ENCODE measurements at places on chromosomes 12 and 14.

DNA sequence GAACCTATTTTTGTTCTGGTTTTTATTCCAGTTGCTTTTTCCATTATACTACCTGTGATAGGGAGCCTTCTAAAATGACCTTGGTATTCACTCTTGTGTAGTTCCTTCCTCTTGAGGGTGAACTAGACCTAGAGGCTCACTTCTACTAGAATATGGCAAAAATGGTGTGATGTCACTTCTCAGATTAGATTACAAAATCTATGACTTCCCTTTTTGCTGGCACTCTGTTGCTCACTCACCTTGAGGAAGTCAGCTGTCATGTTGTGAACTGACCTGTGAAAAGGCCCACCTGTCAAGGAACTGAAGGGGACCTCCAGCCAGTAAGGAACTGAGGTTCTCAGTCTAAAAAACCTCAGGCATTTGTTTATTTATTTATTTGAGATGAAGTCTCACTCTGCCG lies 5.7 kb downstream of the MIPOL1 start:
- DNase-seq: no peak

DNA sequence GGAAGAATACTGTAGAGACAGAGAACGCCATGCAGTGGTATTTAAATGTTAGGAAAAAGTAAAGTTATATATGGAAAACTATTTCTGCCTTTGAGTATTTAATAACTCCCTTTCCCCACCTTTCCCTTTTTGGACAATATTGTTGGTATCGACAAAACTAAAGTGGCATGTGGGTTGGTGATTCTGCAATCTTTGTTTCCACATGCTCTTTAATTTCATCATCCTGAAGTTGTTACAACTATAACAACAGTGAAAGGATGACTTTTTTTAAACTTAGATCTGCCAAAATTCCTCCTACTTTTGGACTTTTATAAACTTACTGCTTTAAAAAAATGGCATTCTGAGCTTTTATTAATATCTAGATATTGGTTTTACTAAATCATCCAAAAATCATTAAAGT lies 25.3 kb downstream of the TTC8 start:
- no peak for DNase-seq

GRCh38 chr12:55906056-55906455 lies 21.6 kb downstream of the PYM1 start:
- no peak for DNase-seq

DNA sequence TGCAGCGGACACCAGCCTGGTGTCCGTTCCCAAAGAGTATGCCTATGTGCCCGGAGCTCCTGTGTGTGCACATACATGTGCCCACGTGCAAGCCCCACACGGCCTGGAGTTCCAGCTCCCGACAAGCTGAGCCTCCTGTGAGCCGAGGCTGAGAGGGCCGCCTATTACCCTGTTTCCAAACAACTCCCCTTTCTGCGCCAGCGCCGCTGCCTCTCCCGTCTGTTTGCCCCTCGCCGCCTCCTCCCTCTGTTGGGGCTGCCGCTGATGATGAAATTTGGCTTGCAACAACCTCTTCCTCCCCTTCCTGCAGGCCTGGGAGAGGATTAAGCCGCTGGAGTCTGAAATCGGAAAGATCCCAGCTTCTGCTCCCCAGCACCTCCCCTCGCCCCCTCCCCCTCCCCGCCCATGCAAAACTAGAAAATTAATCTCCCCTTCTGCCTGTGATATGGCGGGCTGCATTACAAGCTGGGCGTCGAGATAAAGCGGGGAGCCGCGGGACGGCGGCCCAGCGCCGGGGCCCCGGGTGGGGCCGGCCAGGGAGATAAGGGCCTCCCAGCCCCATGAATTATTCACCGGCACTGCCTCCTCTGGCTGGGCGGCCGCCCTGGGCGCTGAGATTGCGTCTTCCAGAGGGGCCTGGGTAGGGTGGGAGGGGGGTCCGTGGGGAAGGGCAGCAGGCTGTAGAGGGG lies 6.8 kb upstream of the ASIC1 start:
- no peak for DNase-seq

GRCh38 chr14:103074729-103075367 lies 9.2 kb upstream of the LBHD2 start:
- no peak for DNase-seq

DNA sequence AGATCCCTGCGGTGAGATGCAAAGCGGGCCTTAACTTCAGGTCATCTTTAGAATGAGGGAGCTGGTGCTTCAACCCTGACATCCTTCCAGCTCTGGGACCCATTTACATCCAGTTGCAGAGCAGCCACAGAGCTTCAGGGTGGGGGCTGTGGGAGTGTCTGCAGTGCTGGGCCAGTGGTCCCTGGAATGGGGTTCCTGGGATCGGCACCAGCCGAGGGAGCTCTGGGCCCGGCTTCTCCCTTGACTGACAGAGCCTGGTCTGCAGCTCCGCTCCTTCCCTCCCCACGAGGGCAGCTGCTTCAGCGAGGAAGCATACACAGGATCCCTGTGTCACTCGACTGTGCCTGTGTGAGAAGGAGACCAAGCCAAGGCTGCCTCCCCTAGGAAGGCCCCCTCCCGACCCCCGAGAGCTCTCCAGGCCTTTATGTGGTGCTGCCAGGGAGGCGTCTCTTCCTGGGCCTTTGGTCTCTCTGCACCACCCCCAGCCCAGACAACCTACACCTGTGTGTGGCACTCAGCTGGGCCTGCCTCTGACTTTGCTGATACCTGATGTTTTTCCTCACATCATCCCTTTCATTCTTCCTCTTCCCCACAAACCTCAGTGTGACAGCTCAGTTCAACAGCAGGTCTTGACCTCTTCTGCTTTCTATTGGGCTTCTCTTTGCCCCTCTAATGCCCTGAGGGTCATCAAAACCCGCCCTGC lies 48.1 kb upstream of the RIN3 start:
- no peak for DNase-seq

GRCh38 chr12:103913100-103913499 lies 17.1 kb upstream of the HSP90B1 start:
- DNase-seq: no peak

GRCh38 chr14:66038618-66039017 lies 447.6 kb upstream of the CCDC196 start:
- DNase-seq: no peak

DNA sequence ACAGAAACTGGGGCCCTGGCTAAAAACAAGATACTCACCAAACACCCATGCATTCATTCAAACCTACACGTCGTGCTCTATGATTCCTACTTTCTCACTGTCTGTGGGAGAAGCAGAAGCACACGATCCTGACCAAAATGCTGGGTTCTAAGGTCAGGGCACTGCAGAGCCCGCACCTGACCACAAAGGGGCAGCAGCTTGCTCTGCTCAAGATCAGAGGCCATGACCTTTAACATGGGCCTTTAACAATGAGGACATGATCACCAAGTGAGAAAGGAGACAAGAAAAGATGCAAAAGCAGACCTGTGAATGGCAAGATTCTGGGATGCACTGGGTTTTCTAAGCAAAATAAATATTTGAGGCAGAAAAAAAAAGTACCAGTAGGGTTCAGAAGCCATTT lies 40.1 kb upstream of the VPS33A start:
- no peak for DNase-seq

DNA sequence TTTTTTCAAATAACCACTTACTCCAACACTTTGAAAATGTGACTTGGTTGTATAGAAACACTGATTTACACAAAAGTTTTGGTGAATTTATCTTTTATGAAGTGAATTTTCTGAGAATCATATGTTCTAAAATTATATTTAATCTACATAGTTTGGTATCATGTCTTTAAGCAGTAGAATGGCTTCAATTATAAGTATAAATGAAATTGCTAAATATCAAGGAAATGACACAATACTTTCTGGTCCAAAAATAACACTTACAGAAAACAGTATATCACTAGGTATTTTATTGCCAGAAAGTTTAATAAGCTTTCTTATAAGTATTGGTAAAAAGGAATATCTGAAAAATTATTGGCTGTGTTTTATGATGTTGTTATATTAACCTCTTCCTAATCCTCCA lies 90.9 kb downstream of the SRGAP1 start:
- no peak for DNase-seq

DNA sequence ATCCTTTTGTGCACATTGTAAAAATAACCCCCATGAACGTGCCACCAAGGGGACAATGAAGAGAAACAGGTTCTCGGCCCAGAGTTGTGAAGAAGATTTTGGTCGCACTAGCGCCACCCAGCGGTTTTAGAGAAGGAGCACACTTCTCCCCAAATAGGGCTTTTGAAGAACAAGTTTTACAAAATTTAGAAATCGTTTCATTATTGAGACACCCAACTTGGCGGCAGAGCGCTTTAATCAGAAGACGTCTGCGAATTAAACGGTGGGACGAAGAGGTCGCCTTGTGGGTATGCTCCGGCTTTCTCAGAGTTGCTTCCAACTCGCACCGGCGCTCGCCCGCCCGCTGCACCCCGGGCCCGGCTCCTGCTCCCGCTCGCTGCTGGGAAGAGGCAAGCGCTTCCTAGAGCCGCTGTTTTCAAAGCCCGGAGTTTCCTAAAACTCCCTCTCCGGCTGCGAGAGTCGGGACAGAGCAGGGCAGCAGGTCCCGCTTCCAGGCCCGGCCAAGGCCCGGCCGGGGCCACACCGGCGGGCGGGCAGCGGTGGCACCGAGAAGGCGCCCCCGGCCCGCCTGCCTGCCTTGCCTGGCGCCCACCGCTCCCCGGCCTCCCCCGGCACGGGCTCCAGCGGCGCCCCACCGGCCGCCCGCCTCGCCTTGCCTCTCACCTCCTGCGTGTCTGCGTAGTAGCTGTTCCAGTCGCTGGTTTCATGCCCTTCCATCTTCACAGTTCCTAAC lies 645 bp downstream of the FOXA1 start:
- DNase-seq: no peak

DNA sequence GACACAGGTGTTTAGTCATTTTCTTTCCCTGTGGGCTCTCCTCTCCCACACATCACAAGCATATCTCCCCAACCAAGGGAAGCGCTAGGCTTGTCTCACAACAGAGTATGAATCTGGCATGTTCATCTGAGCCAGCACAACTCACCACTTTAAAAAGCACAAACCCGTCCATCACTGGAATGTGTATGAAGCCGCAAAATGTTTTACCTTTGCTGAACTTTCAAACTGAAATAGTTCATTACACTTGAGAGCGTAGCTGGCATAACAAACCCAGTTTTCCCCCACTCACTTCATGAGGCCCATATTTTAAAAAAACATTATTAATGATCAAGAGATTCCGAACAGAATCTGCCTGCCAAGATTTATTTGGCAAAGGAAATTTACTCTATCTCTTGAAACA lies 15.8 kb downstream of the NID2 start:
- DNase-seq: no peak

- peak; percentile 59 for DNase-seq
Observed at GRCh38 chr12:116276652-116277466, 634 bp downstream of the MED13L start.

DNA sequence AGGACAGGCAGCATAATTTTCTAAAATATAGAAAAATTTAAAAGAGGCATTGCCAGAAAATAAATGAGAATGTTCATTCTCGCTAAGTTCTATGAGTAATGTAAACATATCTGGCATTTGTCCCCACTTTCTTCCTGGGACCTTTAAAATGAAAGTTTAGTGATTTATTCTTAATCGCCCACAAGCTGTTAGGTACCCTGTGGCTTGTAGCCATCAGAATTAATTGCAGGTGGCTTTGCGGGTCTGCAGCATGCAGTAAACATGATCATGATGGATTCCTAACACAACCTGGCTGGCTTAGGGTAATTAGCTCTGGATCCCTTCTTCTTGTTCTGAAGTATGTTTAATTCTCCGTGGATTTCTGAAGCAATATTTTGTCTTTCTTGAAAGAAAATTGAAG lies 103.5 kb upstream of the FRMD6 start:
- DNase-seq: no peak

DNA sequence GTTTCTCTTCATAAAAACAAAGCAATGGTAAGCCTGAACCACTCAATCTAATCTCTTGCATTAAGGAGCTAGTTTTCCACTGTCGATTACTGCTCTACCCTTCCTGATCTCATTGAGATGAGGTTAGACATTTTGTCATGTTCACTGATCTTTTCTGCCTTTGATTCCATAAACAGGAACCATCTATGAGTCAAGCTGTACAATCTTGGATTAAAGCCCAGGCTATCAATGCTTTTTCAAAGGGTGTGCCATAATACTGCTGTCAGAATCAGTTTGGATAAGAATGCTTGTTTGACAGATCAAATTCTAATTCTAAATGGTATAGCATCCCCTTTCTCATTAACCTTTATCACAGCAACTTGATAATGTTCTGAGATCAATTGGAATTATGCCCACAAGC lies 16.1 kb downstream of the GRIP1 start:
- no peak for DNase-seq

GRCh38 chr12:3110578-3110977 lies 33.4 kb downstream of the TSPAN9 start:
- DNase-seq: no peak

DNA sequence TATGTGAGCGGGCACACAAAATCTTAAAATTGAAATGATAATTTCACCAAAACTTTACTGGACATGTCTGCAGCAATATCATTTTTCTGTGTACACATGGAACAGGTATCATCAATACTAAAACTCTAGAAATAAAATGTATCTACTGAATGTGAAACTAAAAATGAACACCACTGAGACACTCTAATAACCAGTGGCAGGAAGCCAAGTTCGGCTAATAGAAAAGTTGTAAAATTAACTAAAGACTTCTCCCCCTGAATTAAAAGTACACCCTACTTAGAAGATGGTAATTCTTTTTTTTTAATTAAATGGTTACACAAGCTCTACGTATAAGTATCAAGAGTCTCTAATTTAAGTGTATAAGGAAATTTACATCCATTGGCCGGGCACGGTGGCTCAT lies 227.2 kb downstream of the MED13L start:
- no peak for DNase-seq

- DNase-seq: no peak
Observed at GRCh38 chr12:87853448-87854003, 175.7 kb downstream of the C12orf50 start.

DNA sequence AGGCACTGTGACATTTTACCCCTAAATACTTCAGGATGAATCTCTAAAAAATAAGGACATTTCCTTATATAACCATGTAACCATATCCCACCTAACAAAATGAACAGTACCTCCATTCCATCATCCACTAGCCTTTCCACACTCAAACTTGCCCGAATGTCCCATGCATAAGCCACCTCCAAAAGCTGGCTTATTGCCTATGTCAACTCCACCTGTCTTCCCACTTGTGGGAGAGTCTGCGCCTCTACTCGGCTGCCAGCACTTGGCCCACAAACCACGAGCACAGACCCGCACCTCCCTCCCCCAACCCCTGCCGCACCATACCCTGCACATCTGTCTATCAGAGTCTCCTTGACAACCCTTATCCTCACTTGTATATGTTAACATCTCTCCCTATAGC lies 165.8 kb downstream of the CALM1 start:
- no peak for DNase-seq

GRCh38 chr12:67531501-67531900 lies 117.0 kb upstream of the DYRK2 start:
- no peak for DNase-seq

- no peak for DNase-seq
Observed at GRCh38 chr14:104428333-104428851, 151.2 kb upstream of the C14orf180 start.

- no peak for DNase-seq
Observed at GRCh38 chr14:24414077-24414476, 15.3 kb downstream of the NYNRIN start.

DNA sequence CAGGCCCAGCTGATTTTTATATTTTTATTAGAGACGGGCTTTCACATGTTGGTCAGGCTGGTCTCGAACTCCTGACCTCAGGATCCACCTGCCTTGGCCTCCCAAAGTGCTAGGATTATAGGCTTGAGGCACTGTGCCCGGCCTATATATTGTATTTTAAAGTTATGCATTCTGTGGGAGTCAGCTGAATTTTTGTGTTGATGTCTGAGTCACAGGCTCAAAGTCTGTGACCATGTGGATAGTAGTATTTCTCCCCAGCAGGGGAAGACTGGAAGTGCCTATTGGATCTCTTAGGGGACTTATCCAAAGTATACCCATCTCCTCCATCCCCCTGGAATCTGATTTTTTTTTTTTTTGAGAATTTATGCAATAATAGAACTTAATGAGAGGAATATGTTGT lies 43.8 kb upstream of the ATF1 start:
- no peak for DNase-seq

Data from hypothalamus (tissue), 51 donors.